GOT3 (cell line): ENCODE measurements at places on chromosomes 2 and 18.

DNA sequence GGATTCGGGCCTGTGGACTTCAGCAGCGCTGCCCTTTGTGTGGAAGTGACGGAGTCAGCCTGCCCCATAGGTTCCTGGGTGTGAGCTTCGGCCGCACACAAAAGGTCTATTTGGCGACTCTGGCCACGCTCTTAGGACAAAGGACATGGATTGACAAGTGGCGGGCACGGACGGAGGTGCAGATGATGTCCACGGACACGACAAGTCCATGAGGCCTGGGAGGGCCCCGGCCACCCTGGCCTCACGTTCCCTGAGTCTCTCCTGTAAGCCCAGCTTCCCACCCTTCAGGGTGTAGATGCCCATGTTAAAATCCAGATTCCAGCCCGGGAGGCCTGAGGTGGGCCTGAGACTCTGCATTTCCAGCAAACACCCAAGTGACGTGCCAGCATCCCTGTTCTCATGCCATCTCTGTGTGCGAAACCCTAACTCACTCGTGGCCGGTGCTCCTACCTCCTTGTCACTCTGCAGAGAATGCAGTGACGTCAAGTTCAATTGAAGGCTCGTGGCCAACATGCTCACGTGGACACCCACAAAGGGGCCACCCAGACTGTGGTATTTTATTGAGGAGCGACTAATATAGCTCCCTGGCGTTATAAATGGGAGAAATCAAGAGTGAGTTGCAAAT, 111.7 kb downstream of the RTP5 start:
- no peak for DNase-seq

- DNase-seq = no peak
These were observed 166.7 kb downstream of the AGAP1 start for GRCh38 chr2:235660484-235661082.

DNA sequence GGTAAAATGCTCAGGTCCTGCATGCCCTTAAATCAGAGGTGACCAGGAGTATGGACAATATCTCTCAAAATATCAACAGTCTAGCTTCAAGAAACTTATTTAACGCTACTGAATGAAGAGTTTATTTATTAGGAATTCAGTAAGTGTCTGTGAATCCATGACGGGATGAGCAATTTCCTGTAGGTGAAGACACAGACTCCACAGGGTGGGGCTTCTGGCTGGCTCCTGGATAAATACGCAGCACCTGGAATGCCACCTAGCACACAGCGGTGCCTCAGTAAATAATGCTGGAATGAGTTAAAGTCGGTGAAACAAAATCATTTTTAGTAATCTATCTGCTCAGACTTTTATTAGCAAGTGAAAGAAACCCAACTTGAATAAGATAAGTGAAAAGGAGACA, 29.4 kb upstream of the MBP start:
- DNase-seq = no peak

GRCh38 chr2:44477657-44478414, 116.1 kb downstream of the CAMKMT start:
- DNase-seq = no peak

DNA sequence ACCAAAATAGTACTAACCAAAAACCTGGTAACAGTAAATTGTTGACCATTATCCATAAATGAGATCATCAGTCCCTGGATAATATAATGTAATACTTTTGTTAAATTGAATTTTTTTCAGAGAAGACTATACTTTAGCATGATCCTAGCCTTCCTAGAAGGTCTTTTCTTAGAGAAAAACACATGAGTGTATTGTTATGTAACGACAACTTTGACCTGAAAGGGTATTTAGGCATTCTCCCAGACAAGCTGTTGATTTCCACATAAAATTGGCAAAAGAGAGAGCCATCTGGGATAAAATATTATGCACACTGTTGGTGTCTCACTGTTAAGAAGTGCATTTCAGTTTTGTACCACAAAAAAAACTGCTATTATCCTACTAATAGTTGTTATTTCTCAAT, 120.0 kb upstream of the MAPRE2 start:
- DNase-seq = no peak

- DNase-seq = no peak
These were observed 7.8 kb downstream of the CCDC85A start for GRCh38 chr2:56191617-56192016.

DNA sequence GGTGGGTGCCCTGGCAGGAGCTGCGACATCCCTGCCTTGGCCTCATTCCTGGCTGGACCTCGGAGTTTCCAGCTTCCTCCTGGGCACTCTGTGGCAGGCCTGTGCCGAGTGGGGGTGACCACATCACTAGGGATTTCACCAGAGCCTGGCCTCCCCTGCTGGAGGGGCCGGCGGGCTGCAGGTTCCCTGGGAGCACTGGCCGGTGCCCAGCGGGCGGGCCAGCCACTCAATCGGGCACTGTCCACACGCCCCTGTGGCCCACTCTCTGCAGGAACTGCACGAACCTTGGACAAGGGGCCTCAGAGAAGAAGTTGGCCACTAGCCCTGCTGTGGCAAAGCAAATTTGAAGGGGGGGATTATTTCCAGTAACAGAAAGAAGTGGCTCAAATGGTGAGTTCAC, 110.7 kb upstream of the APCDD1 start:
- no peak for DNase-seq

GRCh38 chr18:24913507-24914170, 438.3 kb downstream of the ZNF521 start:
- DNase-seq = no peak

- DNase-seq = no peak
These were observed 4.4 kb upstream of the ZEB2 start for GRCh38 chr2:144524118-144525009.

DNA sequence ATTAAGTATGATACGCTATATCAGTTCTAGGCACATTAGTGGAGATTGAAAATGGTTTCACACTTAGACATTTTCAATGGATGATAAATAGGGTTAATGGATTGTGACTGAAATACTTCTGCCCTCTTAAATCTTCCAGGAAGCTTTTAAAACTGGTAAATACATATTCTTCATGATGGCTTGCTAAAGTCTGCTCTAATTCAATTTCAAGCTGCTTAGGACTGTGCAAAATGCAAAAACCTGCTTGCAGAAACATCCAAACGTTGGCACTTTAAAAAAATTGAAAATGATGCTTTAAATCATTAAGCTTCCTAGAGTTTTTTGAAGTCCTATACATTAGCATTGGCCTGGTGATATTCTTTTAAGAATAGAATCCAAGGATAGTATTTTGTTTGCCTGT, 214.8 kb upstream of the FSHR start:
- DNase-seq = no peak

DNA sequence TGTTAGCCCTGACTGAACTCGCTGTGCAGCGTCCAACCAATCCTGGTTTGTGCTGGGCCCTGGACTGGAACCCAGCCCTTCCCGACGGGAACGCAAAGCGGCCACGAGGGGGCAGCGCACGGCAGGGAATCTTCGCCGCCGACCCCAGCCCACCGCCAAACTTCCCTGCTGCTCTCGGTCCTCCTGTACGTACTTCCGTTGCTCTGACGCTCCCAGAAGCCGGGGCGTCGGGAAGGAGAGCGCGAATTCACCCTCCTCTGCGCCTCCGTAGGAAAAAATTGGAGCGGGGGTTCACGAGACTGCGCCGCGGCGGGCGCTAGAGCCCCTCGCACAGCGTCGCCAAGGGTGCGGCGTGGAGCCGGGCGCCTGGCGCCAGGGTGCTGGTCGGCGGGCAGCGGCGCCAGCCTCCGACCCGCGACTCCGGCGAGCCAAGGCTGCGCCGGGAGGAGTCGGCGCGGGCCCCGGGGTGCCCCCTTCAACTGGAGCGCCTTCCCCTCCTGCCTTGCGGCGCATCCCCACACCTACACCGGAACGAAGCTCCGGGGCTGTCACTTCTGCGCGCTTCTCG, 873 bp upstream of the SH3RF3 start:
- no peak for DNase-seq

GRCh38 chr2:211126256-211126655, 569.9 kb downstream of the CPS1 start:
- DNase-seq = no peak

GRCh38 chr2:239502430-239503186, 101.8 kb upstream of the HDAC4 start:
- DNase-seq = no peak

GRCh38 chr2:24708537-24709152, 84.5 kb downstream of the PTRHD1 start:
- no peak for DNase-seq

DNA sequence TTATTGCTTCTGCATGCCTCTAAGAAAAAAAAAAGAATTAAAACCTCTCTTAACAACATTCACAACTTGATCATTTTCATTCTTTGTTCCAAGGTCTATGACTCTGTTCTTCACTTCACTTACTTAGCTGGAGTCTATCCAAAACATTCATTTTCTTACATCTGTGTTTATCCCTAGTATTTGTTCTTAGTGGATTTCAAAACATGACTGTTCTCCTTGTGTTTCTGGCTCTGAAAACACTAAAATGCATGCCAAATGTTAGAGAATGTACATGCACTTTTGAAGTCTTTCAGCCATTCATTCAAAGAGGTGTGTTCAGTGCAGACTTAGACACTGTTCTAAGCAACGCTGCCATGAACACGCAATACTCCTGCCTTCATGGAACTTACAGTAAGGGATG, 138.8 kb downstream of the CNTNAP5 start:
- DNase-seq = no peak

GRCh38 chr2:165508927-165509326, 39.4 kb downstream of the CSRNP3 start:
- DNase-seq = no peak

- no peak for DNase-seq
These were observed 254.8 kb downstream of the CYP26B1 start for GRCh38 chr2:71892896-71893295.

DNA sequence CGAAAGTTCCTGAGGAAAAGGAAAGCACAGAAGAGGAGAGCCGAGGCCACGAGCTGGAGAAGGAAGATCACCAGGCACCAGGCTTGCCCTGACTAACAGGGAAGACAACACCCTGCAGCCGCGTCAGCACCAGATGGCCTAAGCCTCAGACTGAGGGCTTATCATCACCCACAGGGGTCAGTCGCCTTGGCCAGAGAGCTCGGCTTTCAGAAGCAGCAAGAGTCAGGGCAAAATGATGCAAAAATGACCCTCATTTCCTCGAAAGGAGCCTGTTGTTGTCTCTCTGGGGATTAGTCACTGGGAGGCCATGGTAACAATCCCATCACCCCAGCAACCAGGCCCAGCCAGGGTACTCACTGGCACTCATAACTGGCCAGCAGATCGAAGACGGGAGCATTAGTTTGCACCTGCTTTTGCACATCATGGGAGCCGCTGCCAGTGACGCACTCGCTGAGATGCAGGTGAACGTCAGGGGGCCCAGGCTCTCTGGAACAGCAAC, 42.7 kb upstream of the ZFP36L2 start:
- DNase-seq = no peak

DNA sequence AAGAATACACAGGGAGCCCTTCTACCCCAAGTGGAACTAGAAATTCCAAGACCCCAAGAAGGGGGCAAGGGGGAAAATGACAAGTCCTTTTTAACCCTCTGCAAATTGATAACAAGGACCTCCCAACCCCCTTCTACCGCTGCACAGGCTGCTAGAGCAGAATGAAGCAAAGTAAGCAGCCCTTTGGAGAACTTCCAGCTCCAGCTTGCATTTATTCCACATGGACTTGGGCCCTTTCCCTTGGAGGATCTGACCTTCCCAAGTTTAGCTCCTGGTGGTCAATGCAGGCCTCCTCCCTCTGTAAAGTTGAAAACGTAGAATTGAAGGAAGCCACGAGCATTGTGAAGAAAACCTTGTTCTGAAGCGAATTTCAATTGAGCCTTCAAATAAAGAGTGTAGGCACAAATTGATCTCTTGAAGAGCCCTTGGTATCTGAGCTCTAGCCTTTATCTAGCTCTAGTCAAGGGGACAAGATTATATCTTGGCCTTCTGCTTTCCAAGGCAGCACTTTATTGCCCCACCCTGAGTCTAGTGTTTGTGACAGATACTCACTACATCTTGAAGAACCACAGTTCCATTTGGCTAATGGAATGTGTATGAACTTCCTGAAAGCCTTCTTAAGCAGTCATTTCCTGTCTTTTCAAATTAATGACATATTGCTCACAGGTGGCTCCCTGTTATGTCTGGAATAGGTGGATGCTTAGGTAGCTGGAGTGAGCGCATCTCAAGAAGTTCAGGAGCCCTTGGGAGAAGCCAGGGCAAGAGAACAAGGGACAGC, 37.2 kb downstream of the SLC14A2 start:
- DNase-seq = no peak

DNA sequence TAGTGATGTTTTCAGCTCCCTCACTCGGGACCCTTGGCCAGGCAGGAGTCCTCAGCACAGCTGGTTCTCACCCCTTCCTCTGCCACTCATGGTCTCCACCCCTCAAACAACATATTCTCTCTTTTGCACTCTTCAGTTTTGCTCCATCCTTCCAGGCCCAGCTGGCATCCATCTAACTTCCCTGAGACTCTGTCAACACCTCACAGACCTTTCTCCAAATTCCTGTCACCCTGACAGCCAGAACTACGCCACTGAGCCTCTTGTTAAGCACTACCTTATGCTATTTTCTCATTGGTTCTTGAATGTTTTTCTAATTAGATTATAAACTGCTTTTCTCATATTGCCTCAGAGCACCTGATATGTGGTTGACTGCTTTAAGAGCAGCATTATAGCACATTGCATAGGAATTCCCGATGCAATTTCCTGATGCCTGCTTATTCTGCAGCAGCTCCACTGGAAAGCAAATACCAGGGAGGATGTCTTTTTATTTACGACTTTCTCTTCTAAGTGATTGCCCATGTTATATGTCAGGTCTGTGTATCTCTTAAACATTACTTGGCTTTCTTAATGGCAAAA, 12.4 kb upstream of the INO80C start:
- no peak for DNase-seq

DNA sequence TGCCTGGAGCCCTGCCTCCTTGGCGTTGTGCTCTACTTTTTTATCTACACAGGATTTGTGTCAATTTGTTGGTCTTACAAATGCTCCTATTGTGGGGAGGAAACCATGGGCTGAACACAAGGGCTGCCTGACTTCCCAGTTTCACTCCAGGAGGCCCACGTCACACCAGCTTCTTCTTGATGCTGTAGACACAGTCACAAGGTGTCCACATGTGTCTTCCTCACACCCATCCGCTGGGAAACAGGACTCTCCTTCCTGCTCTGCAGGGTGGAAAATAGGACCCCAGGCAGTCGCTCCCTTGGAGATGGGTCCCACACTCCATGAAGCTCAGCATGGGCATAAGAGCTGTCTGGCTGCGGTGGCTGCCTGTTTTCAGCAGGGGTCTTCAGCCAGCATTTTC, 468.2 kb downstream of the EPHA4 start:
- DNase-seq = no peak

- DNase-seq = no peak
These were observed 1.0 kb upstream of the ROCK1 start for GRCh38 chr18:21112543-21113105.

DNA sequence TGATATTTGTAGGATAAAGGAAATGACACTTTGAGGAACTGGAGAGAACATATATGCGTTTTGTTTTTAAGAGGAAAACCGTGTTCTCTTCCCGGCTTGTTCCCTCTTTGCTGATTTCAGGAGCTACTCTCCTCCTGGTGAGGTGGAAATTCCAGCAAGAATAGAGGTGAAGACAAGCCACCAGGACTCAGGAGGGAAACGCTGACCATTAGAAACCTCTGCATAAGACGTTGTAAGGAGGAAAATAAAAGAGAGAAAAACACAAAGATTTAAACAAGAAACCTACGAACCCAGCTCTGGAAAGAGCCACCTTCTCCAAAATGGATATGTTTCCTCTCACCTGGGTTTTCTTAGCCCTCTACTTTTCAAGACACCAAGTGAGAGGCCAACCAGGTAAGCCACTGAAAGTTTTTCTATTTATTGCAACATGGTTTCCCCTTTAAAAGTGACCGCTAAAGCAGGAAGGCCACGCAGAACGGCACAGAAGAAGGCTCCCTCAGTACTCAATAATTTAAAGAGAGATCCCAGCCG, 735 bp downstream of the NRP2 start:
- no peak for DNase-seq
